Activated gamma-delta T cell treated with anti-CD3 and anti-CD28 coated beads, Interleukin-2, amount 50 U/mL, for 16 hours (primary cell): ENCODE measurements at places on chromosomes 6 and 20.

DNA sequence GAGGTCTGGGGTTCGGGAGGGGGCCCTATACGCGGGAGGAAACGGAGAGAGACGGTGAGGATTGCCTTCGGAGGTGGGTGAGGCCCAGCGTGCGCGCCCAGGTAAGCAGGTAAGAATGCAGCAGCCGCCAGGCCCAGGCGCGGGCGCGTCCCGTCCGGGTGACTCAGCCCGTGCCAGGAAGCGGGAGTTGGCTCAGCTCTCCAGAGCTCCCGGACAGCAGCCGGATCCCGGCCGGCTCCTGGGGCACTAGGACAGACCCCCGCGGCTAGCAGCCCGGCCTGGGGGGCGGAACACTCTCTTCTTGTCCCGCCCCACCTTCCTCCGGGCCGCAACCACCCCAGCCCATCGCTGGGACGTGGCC lies 1.5 kb upstream of the MDFI start:
- no peak for DNase-seq

DNA sequence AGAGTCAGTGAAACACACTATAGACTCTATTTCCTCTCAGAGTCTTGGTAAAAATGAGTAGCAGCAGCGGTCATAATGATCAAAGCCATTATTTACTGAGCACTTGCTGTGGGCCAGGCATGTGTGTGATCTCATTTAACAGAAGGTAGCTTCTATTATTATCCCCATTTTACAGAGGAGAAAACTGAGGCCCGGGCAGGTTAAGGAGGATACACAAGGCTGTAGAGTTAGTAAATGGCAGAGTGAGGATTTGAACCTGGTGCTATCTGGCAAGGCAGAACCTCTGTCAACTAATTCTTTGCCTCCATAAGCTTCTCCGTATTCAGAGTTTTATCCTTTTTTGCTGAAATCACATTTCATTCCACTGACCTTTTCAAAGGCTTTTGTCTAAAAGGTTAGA lies 122.2 kb upstream of the SALL4 start:
- no peak for DNase-seq

GRCh38 chr6:6469074-6469473 lies 119.4 kb upstream of the LY86 start:
- no peak for DNase-seq

DNA sequence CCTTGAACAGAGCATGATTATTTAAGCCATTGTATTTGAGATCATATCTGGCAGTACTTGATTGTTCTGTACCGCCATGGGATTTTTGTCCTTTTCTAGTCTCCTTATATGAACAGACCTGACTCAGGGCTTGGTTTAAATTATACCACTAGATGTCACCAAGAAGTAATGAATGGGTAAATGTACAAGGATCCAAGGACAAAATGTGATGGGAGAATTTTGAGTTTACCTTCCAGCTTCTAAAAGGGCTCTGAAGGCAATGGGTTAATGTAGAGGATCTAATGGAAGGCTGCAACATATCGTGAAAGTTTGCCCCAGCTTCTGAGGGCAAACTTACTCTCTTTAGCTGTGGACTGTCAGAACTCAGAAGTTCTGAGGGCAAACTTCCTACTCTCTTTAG lies 12.0 kb downstream of the RNF8 start:
- DNase-seq, result no peak

DNA sequence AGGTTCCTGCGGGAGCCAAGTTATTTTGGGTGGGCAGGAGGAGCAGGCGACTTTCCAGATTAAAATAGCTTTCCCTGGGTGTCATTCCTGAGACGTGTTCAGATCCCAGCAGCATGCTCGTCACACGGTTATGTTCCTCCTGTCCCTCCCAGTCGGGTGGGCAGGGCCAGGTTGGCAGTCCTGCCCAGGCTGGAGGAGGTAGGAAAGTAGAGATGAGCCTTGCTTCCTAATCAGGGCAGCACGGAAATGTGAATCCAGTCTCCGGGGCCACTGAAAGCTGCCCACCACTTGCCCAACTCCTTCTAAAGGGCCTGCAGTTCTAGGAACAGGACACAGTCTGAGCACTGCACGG lies 137.0 kb downstream of the MRPL14 start:
- no peak for DNase-seq

DNA sequence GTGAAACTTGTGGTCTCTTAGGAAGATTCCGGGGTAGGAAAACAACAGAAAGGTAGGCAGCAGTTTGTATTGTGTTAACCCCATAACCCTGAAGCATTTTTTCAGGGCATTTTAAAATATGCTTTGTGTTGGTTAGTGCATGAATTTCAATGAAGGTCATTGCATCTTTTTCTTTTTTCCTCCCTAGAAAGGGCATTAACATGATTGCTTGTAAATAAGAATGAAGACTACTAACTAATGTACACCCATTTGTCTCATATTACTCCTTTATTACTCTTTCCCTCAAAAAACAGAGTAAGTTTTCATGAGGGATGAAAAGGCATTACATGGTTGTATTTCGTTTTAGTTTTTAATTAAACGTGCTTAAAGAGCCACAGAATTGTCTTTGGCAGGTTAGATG lies 141.4 kb downstream of the OGFRL1 start:
- DNase-seq, result no peak

GRCh38 chr20:51563486-51564332 lies 21.2 kb upstream of the NFATC2 start:
- no peak for DNase-seq

DNA sequence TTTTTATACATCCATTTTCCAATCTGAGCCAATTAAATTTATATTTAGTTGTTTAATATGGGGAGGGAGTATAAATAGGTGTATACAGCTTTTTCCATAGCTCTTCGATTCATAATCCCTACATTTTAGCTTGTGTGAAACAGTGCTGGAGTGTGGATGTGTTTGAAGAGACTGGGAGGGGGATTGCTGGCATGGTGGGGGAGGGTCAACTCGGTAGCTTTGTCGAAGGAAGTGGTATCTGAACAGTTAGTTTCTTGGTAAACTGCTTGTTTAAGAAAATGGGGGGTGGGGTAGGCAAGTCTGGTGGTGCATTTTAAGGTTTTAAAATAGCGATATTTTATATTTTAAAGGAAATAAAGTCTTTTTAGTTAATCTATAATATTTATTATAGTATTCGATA lies 1.4 kb upstream of the LIN28B start:
- no peak for DNase-seq

- no peak for DNase-seq
Observed at GRCh38 chr6:160102956-160103824, 18.4 kb upstream of the SLC22A1 start.

GRCh38 chr6:6512711-6513110 lies 75.8 kb upstream of the LY86 start:
- no peak for DNase-seq

DNA sequence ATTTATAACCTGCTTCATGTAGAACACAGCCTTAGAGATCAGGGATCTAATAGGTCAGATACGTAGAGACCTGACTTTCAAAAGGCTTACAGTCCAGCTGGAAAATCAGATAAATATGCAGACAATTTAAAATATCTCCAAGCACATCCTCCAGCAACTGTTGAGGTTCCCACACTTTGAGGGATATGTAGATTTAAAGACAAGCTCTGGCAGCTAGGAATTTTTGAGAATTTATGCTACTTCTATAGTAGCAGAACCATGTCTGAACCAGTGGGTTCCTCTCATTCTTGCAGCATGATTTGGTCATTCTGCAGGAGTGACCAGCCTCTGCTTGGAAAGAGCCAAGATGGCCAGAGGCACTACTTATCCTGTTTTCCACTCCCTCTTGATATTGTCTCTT lies 60.5 kb downstream of the CYB5R4 start:
- DNase-seq, result no peak

DNA sequence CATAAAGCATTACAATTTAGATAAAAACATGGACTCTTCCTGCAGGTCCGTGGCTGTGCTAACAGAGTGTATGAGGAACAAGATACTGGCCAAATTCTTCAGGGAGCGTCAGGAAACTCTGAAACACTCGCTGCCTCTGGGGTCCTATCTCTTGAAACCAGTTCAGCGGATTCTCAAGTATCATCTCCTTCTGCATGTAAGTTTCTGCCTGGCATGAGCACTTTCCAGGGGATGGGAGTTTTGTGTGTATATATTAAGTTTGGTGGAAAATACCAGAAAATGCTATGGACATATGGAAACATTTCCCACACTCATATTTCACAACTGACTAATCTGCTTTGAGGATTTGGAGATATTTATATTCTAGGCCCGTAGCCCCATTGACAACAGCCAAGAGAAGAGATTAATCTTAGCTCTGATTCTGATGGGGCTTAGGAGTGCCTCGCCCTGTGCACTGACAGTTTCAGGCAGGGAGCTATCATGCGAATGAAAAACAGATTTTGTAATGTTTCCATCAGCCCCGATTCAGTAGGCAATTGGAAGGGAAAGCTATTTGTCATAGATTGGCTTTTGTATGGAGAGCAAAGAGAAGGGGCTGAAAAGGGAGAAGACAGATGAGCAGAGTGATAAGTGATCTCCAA lies 64.7 kb upstream of the MTHFD1L start:
- no peak for DNase-seq
